ENCODE measurements at places on chromosomes 1 and 21. TPM values are rescaled to one million over a fixed set of nuclear protein-coding genes. Genes with fewer than 3 reads are reported as not detected.

DNA sequence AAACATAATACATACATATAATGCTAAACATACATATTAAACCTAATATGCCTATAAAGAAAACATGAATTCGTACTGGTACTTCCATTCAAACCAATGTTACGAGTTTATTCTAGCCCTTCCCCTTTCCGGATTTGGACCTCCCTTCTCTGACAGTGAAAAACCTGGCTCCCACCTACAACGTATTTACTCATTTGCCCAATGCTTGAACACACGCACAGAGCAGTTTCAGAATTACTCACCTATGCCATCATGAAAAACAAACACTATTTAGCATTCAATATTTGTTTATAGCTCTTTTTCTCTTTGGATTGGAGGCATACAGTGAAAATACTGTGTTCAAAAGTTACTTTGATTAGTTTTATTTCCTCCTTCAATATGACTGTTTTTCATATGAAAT lies 204.4 kb downstream of the LMX1A start:
- H3K4me1 ChIP-seq, result no peaks in the 10 kb centered on the region
- no peak overlapping the region for H3K27ac ChIP-seq
- no peak overlapping the region for H3K4me3 ChIP-seq
- no peaks in the 10 kb centered on the region for H3K36me3 ChIP-seq
- no peaks in the 10 kb centered on the region for H3K27me3 ChIP-seq
- no peak for DNase-seq

The C1orf53 gene
- not detected for total RNA-seq

DNA sequence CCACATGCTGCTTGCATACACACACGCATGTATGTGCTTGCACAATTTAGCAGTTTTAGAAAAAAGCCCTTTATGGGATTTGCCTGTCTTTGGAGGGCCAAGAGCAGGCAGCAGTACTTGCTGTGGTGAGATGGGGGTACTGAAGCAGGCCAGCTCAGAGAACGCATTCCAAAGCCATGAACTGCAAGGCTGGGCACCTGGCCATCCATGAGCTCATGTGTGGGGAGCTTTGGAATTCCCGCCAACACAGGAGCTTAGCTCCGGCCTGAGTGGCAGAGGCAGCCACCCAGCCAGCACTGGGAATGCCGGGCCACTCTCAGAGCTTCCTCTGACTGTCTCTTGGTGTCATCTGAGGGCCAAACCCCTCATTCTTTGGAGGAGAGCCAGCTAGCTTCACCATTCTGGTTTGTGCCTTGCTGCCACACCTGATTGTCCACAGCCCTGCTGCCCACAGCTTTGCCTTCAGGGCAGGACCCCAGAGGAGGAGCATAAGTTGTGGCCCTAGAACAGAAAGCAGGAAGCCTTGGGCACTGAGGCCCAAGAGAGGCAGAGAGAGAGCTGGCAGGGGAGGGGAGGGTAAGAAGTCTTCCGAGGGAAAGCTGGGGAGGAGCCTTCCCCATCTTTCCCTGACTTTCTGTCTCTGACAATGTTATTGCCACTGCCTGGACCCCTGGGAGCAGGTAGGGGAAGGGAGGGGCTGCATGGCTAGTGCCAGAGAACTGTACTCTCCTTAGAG lies 92.1 kb upstream of the POU3F1 start:
- H3K27me3 ChIP-seq, result no peaks in the 10 kb centered on the region
- peak; percentile 82 for DNase-seq
- no peaks in the 10 kb centered on the region for H3K4me1 ChIP-seq
- no peak overlapping the region for H3K4me3 ChIP-seq
- H3K36me3 ChIP-seq, result no peaks in the 10 kb centered on the region

- H3K4me1 ChIP-seq, result no peaks in the 10 kb centered on the region
- H3K27ac ChIP-seq, result peak overlapping the region; percentile 92
- DNase-seq, result no peak
These were observed 7.7 kb upstream of the MPZL1 start for GRCh38 chr1:167714098-167714438.

The FCGR1A gene
- 1.6 TPM for total RNA-seq

Measured in uterus (tissue), 4 donors.